EH (cell line): ENCODE measurements at places on chromosomes 7 and 10.

DNA sequence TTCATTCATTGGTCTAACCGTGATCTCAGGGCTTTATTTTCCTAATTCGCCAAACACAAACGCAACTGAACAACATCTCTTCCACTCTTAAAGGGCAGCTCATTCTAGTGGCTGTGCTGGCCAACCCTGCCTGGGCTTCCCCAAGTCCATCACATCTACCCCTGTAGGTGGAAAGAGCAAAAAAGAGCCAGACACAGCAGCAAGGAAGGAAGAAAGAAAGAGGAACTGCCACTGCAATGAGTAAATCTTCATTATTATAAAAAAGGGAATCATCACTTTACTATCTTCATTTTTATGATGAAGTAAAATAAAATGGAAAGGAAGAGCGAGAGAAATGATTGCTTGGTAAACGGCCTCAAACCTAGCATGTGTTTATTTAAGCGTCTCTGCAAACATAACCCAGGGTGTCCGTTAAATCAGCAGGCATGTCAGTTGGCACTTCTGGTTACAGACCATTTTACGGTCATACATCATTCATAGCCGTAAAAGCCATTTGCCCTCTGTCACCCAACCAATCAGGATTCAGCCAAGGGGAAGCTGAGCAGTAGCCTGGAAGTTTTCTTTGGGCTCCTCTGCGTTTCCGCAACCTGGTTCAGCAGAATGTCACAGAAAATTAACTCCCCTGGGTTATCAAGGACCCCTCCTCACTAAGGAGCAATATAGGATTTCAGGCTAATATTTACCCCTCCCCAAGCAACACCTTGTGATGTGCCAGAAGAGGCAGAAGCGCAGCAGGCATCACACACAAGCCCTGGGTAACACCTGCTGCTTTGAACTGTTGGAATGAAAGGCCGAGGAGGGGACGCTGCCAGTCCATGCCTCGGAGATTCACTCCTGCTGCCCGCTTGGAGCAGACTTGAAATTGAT, 234.0 kb downstream of the SNX10 start:
- DNase-seq, result no peak

DNA sequence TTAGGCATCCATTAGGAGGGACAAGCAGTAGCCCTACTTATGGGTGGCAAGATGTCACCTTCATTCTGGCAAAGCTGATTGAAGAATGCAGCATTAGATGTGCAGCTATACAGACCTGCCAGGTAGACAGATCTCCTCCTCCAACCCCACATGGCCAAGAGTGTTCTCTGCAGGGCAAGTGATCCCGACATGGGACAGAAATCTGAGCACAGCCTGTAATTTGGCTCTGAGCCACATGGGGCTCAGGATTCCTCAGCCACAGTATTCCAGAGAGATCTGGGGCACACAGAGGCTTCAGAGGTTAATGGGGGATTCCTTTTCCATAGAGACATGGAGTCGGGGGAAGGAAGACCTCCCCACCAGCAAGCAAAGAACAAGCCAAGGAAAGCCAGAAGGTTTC, 58.7 kb upstream of the GDF10 start:
- no peak for DNase-seq

- no peak for DNase-seq
Measured at GRCh38 chr7:3861941-3862340, 560.9 kb downstream of the SDK1 start.

- peak; percentile 62 for DNase-seq
Measured at GRCh38 chr7:23679898-23680413, at the start of gene FAM221A. Gene FAM221A (plus strand): TSS chr7:23680199. CDS start chr7:23680219, 20 bp downstream.

GRCh38 chr7:157355784-157356511, 19.1 kb downstream of the DNAJB6 start:
- DNase-seq, result peak; percentile 32

DNA sequence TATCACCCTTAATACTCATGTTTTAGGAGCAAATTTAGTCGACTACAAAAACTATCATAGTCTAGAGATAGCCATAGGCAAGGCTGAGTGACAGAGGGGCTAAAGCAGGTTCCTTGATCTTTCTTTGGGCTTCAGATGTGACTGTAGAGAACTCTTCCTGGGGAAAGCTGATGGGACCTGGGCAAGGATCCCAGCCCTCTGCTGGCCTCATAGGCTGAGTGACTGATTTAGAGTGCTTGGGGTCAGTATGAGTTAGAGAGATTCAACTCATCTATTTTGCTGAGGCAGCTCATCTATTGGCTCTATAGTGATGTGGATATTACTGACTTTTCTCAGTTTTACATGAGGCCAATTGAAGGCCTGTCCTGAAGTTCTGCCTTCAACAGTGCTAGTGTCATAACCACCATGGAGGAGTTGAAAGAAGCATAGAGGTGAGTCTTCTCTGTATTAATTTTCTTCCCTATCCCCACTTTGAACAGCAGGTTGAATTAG, 81.6 kb downstream of the SAMD9 start:
- no peak for DNase-seq

- peak; percentile 48 for DNase-seq
Measured at GRCh38 chr7:95871075-95871848, 98.9 kb downstream of the DYNC1I1 start.
